ENCODE measurements at places on chromosomes 1 and 21. TPM values are rescaled to one million over a fixed set of nuclear protein-coding genes. Genes with fewer than 3 reads are reported as not detected.

- H3K4me3 ChIP-seq, result peak overlapping the region; percentile 99
- peak; percentile 70 for DNase-seq
- H3K36me3 ChIP-seq, result peaks cover 19% of the 10 kb centered on the region
- H3K27ac ChIP-seq, result peak overlapping the region; percentile 95
These were observed 430 bp downstream of the RBM15 start for GRCh38 chr1:110339407-110340206.

GRCh38 chr1:77342745-77343144 is 60.9 kb downstream of the AK5 start:
- peaks cover 7% of the 10 kb centered on the region for H3K4me1 ChIP-seq
- no peak overlapping the region for H3K27ac ChIP-seq
- H3K4me3 ChIP-seq, result no peak overlapping the region
- no peaks in the 10 kb centered on the region for H3K36me3 ChIP-seq
- no peaks in the 10 kb centered on the region for H3K27me3 ChIP-seq

GRCh38 chr1:224922404-224923164 is 6.9 kb upstream of the DNAH14 start:
- DNase-seq, result peak; percentile 80
- no peak overlapping the region for H3K4me3 ChIP-seq
- H3K4me1 ChIP-seq, result no peaks in the 10 kb centered on the region

GRCh38 chr1:173012126-173012525 is 38.6 kb downstream of the TNFSF18 start:
- H3K4me1 ChIP-seq, result no peaks in the 10 kb centered on the region
- no peak for DNase-seq
- H3K36me3 ChIP-seq, result no peaks in the 10 kb centered on the region

DNA sequence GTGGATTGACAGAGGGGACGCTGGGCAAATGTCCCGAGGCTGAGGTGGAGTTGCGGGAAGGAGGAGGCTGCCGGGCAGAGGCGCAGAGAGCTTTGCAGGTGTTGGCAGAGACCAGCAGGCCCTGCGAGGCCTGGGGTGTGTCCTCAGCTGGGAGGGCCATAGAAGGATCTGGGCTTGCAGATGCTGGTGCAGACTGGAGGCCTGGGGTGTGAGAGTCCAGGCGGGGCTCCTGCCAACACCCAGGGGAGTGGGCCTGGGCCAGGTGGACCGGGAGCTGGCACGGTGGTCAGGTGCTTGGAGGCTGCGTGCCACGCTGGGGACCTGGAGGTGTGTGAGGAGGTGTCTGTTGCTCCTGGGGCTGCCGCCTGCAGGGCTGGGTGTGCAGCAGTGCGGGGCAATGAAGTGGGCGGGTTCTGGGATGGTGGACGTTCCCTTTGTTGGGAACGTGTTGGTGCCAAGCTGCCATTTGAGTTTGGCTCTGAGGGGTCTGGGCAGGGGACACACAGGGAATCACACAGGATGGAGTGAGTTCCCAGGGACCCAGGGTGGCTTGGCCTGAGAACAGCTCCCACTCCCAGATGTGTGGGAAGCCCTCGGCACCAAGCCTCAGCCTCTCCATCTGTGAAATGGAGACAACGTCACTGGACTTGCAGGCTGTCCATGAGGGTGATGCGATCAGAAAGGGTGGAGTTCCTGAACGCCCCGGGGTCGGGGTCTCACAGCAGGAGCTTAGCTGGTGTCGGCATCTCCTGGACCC is 39.9 kb upstream of the POFUT2 start:
- H3K4me3 ChIP-seq, result no peak overlapping the region
- H3K4me1 ChIP-seq, result peaks cover 29% of the 10 kb centered on the region
- no peaks in the 10 kb centered on the region for H3K27me3 ChIP-seq
- no peaks in the 10 kb centered on the region for H3K36me3 ChIP-seq

GRCh38 chr1:164054331-164054730 is 504.7 kb upstream of the PBX1 start:
- H3K36me3 ChIP-seq, result no peaks in the 10 kb centered on the region
- no peaks in the 10 kb centered on the region for H3K4me1 ChIP-seq
- DNase-seq, result no peak
- no peaks in the 10 kb centered on the region for H3K27me3 ChIP-seq
- H3K27ac ChIP-seq, result no peak overlapping the region
- no peak overlapping the region for H3K4me3 ChIP-seq

The OXCT2 gene
- 1.1 TPM for total RNA-seq

The COL24A1 gene
- total RNA-seq, result 1.8 TPM

Measured in osteoblast (primary cell).